Left ventricle myocardium inferior (tissue), 1 donor: ENCODE measurements at places on chromosomes 13 and 19. TPM values are rescaled to one million over a fixed set of nuclear protein-coding genes. Genes with fewer than 3 reads are reported as not detected.

Gene RNF113B
- total RNA-seq = not detected

Gene TNFSF9
- total RNA-seq = 0.38 TPM

Gene C5AR1
- total RNA-seq = 3.9 TPM

DNA sequence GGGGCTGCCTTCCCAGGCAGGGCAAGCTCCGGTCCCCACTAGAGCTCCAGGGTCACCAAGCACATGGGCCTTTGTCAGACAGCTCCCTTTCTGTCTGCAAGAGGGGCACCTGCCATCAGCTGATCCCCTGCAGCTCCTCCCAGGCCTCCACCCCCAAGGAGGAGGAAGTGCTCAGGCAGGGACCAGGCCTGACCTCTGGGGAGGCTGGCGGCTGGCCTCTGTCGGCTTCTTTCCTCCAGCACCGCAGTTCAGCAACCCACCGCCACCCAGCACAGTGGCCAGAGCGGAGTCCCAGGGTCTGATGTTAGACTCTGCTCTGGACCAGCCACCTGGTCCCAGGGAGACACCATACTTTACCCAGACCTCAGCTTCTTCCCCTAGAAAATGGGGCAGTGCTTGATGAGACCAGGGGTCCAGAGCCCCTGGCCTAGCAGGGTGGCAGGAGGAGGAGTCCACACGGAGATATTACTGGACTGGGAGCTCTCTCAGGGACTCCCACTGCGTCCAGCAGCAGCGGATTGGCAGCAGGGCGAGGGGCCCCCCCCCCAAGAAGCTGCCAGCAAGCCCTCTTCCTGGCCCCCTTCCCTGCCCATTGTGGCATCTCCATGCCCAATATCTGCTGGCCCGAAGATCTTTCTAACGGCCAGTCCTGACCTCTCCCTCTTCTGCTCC, 24.1 kb downstream of the NKPD1 start:
- H3K4me1 ChIP-seq = peaks cover 28% of the 10 kb centered on the region
- no peak for DNase-seq
- H3K4me3 ChIP-seq = peak overlapping the region; percentile 1
- peak overlapping the region; percentile 65 for H3K27ac ChIP-seq

DNA sequence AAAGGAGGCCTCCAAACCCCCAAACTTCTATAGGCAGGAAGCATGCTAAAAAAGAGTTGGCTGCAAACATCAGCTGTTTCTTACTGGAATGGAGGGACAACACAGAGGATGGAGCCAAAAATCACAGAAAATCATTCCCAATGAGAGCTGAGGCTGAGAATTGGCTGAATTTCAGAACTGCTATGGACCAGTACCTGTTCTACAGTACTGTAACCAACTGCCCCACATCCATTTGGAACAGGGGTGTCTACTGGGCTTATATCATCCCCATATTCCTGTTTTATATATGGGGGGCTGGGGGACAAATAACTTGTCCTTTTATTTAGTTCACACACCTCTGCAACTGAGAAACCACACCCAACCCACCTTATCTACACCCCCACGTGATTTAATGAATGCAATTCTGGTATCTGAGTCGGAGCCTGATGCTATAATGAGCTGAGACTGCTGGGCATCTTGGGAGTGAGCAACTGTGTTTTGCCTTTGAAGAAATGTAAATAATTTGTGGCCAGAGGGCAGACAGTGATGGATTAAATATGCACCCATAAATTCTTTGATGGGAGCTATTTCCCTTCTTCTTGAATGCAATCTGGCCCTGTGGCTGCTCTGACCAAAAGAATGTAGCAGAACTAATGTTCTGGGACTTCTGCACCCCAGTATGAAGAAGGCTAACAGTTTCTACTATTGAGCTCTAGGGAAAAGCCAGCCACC, 82.6 kb downstream of the TBC1D4 start:
- no peaks in the 10 kb centered on the region for H3K27me3 ChIP-seq
- H3K36me3 ChIP-seq = no peaks in the 10 kb centered on the region
- H3K4me1 ChIP-seq = peaks cover 68% of the 10 kb centered on the region
- peak overlapping the region; percentile 49 for H3K27ac ChIP-seq
- no peak overlapping the region for H3K4me3 ChIP-seq
- no peak for DNase-seq

DNA sequence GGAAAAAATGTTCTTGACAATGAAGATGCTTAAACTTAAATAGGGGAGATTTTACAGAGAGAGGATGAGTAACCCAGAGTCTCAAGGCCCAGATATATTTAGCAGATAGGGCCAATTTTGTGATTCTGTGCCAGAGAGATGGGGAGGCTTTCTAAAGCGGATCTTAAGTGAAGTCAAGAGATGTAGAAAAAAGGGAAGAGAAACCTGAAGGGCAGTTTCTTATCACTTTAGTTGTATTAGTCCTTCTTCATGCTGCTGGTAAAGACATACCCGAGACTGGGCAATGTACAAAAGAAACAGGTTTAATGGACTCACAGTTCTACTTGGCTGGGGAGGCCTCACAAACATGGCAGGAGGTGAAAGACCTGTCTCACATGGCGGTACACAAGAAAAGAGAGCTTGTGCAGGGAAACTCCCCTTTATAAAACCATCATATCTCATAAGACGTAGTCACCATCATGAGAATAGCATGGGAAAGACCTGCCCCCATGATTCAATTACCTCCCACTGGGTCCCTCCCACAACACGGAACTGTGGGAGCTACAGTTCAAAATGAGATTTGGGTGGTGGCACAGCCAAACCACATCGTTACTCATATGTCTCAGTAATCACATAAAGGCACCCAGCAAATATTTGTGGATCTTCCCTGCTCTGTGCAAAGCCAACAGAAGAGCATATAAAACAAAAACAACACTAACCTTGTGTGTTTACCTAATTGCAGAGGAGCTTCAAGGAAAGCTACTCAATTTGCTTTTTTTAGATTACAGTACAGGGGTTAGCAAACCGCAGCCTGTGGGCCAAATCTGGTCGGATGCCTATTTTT, 102.6 kb upstream of the MYCBP2 start:
- H3K4me1 ChIP-seq = no peaks in the 10 kb centered on the region
- H3K36me3 ChIP-seq = no peaks in the 10 kb centered on the region
- H3K4me3 ChIP-seq = no peak overlapping the region
- peaks cover 10% of the 10 kb centered on the region for H3K27me3 ChIP-seq
- H3K27ac ChIP-seq = no peak overlapping the region
